ENCODE measurements at places on chromosomes 11 and 22. TPM values are rescaled to one million over a fixed set of nuclear protein-coding genes. Genes with fewer than 3 reads are reported as not detected.
A peak's percentile ranks its signal among the peaks of the same experiment; 100 is the strongest.

GRCh38 chr11:123473941-123474677, 44.0 kb downstream of the GRAMD1B start:
- peak; percentile 94 for DNase-seq

DNA sequence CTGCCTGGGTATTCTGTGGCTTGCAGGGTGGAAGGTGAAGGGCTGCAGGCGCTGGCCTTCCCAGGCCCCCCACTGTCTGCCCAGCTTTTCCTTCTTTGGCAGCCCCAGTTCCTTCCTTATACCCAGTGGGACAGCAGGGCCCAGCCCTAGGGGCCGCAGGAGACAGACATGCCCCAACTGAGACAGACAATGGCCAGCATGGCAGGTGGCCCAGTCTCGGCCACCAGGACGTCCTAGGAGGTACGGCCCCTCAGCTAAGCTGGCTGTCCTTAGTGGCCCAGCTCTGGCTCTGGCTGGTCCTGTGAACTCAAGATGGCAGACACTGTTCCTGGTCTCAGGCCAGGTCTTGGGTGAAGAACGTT, 35.9 kb downstream of the RTN4R start:
- no peak for DNase-seq

DNA sequence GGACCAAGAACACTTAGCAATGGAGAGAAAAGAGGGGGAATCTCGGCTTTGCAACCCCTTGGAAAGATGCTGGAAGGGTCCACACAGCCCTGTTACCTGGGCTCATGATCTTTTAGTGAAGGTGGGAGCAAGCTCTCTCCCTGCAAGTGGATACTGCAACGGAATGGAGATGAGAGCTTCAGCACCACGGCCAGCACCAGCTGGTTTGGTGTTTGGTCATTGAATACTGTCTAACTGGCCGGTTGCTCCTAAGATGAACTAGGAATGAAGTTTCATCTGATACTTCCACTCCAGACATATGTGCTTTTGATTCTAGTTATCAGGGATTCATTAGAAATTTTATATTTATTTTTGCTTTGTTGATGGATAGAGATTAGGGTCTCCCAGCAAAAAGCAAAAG, 16.3 kb downstream of the HTR3A start:
- peak; percentile 3 for DNase-seq

- no peak for DNase-seq
Measured at GRCh38 chr11:91664521-91664920, 560.1 kb upstream of the FAT3 start.

- no peak for DNase-seq
Measured at GRCh38 chr11:88122956-88123355, 52.3 kb downstream of the RAB38 start.

DNA sequence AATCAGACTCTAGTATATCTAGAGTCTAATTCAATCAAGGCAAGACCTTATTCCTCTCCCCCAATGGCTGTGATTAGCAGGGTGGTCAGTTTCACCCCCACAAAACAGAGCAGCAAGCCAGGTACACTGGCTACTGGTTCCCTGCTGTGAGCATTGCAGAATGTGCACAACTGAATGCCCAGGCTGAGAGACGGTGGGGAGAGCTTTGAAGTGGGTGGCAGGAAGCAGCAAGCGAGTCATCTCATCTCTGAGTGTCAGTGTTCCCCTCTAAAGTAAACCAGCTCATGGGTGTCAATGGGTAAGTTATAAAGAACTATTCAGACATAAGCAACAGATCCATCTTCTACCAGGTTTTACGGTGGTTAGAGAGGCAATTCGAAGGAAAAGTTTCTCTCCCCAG, 37.6 kb downstream of the GAB4 start:
- no peak for DNase-seq

MTMR3 gene
- total RNA-seq: 37.3 TPM

C11orf65 gene
- 0.77 TPM for total RNA-seq

PAK1 gene
- 41.0 TPM for total RNA-seq

MOGAT2 gene
- not detected for total RNA-seq

All from astrocyte (in vitro differentiated cells and primary cell).